SHP77 (cell line): ENCODE measurements at places on chromosomes 12 and 14.

- DNase-seq = no peak
Measured at GRCh38 chr12:4530982-4531586, 7.6 kb upstream of the RAD51AP1 start.

DNA sequence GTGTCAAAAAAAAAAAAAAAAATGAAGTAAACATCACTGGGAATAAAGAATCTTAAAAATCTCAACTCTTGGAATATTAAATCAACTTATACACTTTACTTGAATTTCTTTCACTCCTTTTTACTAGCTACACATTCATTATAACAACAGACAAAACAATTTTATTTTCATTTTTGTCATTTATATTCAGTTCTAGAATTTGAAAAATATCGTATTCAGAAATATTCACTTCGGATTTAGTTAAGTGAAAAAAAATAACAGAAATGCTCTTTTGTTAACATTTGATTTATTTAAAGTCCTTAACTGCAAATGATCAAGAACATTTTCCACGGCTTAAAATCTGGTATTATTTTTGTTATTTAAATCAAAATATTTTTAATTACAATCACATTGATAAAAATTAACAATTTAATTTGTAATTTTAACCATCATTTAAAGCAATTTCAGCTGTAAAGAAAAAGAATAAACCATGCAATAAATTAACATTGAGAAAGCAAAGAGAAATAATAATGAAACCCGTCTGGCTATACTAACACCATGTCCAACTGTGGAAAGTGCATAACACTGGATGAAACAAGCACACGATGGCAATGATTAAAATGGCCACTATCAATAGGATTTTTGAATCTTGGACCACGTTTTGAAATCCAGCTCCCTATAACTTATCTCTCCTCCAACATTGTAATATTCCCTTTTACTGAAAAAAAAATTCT, 5.2 kb downstream of the FOXA1 start:
- DNase-seq = peak; percentile 48

GRCh38 chr12:82647853-82648252, 38.9 kb upstream of the TMTC2 start:
- no peak for DNase-seq

GRCh38 chr12:89893972-89894706, 185.5 kb upstream of the ATP2B1 start:
- no peak for DNase-seq

DNA sequence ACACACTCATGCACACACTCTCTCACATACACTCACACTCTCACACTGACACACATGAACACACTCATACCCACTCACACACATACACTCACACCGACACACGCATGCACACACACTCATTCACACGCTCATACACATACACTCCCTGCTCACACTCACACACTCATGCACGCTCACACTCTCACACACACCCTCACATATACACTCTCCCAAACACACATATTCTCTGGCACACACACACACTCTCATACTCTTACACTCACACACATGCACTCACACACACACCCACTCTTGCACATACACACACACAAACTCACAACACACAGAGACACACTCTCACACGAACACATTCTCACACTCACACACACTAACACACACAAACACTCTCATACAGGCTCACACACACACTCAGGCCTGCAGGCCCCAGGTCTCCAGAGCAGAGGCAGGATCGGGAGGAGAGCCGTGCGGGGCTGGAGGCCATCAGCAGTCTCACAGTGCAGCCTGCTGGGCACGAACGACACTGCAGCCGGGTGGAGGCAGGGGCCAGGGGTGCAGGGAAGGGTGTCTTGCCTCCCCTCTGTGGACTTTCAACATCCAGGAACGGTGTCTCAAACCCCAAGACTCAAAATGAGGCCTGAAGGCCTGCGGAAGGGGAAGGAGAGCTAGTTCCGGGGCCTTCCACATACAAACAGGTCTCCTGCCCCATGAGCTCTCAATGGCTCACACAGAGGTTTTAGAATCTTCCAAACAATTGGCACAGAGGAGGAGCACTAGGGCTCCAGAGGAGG, 148.7 kb downstream of the ANO2 start:
- no peak for DNase-seq

- no peak for DNase-seq
Measured at GRCh38 chr12:33111850-33112249, 215.3 kb upstream of the PKP2 start.
